ENCODE measurements at places on chromosomes 3 and 15.

DNA sequence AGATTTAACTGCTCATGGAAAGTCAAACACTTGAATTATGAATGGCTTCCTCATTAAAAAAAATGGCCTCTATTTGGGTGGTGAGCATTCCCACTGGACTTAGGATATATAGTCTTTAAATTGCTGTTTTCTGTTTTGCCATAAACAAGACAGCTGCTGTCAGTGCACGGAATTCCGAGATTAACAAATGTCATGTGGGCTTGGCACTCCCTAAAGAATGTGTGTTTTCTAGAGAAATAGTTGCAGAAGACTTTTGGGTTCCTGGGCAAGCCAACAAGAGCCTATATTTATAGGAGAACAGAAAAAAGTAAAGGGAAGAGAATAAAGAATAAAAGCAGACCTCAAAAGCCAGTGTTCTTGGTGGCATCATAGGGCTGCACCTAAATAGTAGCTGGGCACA lies 13.6 kb upstream of the TFG start:
- no peak for DNase-seq

DNA sequence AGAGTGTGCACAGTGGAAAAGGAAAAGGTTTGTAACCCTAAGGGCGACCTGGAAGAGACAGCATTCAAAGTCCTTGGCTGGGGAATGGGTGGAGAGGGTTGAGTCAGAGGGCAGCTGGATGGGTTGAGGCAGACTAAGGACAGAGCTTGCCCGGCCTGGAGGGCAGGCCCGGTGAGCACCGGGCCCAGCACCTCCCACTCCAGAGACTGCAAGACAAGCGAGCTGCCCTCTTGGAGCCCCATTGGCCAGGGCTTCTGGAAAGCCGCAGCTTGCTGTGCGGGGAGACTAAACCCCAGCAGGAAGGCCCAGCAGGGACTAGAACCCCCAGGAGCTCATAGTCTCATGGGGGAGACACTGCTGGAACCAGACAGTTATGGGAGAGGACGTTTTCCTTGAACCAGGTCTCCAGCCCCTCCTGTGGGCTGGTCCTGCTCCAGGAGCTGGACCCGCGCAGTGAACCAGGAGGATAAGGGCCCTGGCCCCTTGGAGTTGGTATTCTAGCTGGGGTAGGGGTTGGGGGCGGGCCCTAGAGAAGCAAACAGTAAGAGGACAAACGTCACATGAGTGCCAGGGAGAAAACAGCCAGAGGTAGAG lies 59.1 kb downstream of the RGMA start:
- DNase-seq = no peak

DNA sequence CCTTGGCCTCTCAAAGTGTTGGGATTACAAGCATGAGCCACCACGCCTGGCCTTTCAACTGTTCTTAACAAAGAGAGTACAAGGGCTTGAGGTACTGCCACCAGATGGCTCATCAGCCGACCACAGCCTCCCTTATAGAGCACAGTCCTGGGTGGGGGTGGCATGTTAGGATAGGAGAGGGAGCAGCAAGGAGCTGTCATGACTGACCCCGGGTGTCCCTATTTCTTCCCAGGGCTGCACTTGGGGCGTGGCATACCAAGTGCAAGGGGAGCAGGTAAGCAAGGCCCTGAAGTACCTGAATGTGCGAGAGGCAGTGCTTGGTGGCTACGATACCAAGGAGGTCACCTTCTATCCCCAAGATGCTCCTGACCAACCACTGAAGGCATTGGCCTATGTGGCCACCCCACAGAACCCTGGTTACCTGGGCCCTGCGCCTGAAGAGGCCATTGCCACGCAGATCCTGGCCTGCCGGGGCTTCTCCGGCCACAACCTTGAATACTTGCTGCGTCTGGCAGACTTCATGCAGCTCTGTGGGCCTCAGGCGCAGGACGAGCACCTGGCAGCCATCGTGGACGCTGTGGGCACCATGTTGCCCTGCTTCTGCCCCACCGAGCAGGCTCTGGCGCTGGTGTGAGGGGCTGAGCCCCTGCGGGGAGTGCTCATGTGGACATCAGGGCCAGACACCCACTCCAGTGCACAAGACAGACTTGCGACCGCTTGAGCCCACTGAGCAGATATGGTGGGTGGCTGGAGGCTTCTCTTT lies 2.1 kb downstream of the CHAC1 start:
- DNase-seq = no peak

DNA sequence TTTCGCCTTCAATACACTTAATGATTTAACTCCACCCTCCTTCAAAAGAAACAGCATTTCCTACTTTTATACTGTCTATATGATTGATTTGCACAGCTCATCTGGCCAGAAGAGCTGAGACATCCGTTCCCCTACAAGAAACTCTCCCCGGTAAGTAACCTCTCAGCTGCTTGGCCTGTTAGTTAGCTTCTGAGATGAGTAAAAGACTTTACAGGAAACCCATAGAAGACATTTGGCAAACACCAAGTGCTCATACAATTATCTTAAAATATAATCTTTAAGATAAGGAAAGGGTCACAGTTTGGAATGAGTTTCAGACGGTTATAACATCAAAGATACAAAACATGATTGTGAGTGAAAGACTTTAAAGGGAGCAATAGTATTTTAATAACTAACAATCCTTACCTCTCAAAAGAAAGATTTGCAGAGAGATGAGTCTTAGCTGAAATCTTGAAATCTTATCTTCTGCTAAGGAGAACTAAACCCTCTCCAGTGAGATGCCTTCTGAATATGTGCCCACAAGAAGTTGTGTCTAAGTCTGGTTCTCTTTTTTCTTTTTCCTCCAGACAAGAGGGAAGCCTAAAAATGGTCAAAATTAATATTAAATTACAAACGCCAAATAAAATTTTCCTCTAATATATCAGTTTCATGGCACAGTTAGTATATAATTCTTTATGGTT lies at the start of gene CCR5:
TSS of gene CCR5 (plus strand) at position 108 of the 680 bp plus-strand sequence. CDS start 1,957 bp downstream, outside the sequence.
- DNase-seq = no peak

DNA sequence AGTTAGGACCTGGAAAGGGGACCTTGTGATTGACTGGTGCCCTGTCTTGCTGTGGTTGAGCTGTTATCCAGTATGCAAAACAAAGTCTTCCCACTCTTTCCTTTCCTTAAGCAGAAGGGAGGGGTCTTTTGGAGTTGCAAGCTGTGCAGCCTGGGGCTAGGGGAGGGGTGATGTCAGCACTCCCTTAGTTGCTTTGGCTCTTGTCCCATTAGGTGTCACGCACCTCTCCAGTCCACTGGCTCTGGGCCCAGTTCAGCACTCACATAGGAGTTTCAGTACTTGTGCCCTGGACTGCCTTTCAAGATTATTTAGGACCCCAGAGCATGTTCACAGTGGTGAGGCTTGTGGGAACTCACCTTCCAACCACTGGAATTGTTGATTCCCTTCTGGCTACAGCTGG lies 238.5 kb downstream of the DOCK3 start:
- no peak for DNase-seq

- no peak for DNase-seq
These were observed 111.0 kb downstream of the LRRK1 start for GRCh38 chr15:101029971-101030661.

All from non-pigmented ciliary epithelial cell (primary cell).